ENCODE measurements at places on chromosomes 6 and 20.

GRCh38 chr20:14951707-14952418, 614.5 kb upstream of the FLRT3 start:
- DNase-seq: no peak

DNA sequence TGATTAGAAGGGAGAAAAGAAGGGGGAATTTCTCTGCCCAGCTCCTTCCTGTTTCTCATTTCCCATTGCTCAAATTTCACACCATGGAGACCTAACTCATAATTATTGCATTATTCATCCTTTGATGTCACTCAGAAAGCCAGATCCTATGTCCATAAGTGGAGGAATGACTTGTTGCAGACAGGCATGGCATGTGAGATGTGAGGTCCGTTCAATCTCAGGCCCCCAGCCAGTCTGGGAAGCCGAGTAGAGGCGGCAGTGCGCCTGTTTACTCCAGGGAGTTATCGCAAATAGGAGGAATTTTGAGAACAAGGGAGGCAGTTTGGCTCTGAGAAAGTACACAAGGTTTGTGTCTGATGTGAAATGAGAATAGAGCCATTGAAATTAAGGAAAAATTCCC, 26.9 kb upstream of the MOCS1 start:
- no peak for DNase-seq

- DNase-seq: no peak
Observed at GRCh38 chr6:125193208-125193607, 39.6 kb downstream of the TPD52L1 start.

DNA sequence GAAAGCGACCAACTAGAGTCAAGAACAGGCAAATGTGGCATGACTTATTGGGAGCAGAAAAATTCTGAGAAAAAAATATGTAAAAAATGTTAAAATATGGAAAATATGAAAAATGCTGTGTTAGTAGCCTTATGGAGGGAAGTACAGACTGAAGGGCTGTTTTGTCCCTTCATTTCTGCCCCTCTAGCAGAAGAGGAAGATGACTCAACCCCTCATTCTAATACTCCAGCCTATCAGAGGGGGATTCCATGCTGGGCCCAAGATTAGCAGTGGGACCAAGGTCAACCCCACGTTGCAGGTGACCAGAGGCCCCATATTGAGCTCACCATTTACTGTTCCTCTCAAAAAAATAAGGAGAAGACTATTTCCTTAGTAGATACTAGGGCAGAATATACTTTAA, 8.4 kb downstream of the MUC21 start:
- no peak for DNase-seq

DNA sequence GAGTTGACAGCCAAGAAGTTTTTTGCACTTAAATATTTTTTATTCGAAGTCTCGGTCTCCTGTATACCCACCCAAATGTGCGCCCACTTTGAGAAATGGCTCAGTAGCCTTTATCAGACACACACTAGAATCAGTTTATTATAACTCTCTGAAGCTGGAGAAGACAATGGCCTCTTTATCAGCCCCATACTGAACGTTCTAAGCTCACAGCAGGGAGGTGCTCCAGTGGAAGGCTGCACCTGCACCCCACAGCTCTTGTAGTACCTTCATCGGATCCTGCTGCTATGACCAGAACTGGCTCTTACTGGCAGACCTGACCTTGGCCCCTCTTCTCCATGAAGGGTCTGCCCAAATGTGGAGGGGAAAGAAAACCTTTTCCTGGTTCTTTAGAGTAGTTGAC, 165.0 kb upstream of the SCGN start:
- DNase-seq: no peak
